ENCODE measurements at places on chromosomes 5 and 9.

DNA sequence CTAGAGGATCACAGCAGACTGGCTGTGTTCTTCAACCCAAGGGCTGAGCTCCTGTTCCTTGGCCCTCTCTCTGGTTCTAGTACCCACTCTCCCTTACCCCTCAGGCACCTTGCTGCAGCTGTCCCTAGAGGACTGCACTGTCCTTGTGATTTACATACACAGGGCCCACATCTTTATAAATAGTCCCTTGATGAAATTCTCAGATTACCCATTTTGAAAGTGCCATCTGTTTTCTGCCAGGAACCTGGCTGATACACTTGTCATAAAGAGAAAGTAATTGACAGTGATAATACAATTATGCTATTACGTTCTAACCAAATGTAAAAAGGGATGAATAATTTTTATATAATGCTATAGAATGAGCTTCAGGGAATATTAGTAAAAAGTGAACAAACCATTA is 16.5 kb upstream of the SPARC start:
- DNase-seq: no peak

- no peak for DNase-seq
Observed at GRCh38 chr9:81391457-81391825, 297.9 kb downstream of the TLE1 start.

- no peak for DNase-seq
Observed at GRCh38 chr9:134494905-134495304, 146.7 kb upstream of the COL5A1 start.

- no peak for DNase-seq
Observed at GRCh38 chr9:89457376-89457855, 40.5 kb downstream of the SEMA4D start.

DNA sequence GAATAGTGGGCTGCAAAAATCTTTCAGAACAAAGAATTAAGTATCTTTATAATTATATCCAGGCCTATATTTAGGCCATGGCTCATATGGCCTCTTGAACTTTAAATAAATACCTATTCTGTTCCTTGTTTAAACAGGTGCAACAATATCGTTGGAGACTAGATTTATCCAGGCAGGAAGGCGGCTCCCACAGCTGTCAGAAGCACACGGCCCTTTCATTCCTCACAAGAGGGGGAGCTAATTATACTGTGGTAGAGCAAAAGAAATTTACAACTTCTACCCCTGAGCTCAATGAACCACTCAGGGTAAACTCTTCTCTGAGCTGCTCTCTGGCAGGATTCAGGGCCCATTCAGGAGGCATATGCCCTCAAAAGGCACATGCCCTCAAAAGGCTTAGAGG is 31.3 kb downstream of the TMEM174 start:
- no peak for DNase-seq

DNA sequence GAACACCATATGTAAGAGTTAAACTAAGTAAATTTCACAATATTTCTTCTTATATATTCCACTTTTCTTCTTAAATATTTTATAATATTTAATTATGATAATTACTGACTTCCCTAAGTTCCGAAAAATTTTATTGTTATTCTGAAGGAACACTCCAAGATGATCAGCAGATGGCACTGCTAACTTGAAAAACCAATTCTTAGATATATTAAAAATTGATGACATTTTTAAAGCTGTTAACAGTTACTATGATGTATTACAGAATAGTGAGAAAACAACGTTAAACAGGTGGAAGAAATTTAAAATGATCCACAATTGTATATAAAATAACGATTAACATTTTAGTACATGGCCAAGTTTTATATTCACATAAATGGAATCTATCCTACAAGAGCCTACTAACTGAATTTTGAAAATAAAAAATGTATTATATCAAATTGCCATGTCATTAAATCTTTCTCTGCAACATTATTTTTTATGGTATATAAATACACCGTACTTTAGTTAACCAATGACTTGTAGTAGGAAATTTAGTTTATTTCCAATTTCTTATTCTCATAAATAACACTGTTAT is 30.1 kb upstream of the MUSK start:
- DNase-seq: no peak

DNA sequence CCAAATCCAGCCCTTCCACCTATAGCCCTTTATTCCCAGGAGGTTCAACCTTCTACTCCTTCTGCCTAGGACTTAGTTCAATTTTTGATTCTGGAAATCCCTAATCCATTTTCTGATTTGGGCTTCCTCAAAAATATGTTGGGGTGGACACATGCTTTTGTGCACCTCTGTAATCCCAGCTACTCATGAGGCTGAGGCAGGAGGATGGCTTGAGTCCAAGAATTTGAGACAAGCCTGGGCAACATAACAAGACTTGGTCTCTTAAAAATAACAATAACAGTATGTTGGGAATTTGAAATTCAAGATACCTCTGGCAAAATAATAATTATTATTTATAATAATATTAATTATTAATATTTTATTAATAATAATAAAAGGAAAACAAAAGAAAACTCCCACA is 188.7 kb upstream of the TLE4 start:
- DNase-seq: no peak

GRCh38 chr5:160774666-160775315 is 77.2 kb downstream of the ATP10B start:
- no peak for DNase-seq

GRCh38 chr9:97857606-97858392 is 4.8 kb downstream of the FOXE1 start:
- DNase-seq: no peak

DNA sequence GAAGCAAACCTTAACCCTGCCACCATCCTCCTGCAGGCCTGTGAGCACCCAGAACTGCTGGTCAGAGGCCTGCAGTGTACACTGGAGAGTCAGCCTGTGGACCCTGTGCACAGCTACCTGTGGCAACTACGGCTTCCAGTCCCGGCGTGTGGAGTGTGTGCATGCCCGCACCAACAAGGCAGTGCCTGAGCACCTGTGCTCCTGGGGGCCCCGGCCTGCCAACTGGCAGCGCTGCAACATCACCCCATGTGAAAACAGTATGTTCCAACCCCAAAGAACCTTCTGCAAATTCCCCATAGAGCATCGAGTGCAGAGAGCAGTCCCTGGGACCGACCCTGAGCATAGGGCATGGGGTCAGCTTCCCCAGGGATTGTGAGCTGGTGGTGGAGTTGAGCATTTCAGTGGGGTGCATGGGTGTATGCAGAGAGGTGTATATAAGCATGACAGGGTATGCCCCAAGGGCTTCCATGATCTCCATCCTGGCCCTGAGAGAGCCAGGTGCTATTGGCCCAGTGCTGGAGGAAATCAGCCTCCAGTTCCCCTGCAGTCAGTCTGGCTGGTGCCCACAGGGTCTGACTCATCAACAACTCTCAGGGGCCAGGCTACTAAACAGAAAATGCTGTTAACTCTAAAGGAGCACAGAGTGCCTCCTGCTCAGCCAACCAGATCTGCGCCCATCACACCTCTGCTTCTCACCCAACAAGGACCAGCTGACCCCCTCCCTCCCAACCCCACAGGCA is 126.2 kb downstream of the SAXO1 start:
- DNase-seq: no peak

- no peak for DNase-seq
Observed at GRCh38 chr5:131563434-131564228, 71.4 kb downstream of the RAPGEF6 start.

DNA sequence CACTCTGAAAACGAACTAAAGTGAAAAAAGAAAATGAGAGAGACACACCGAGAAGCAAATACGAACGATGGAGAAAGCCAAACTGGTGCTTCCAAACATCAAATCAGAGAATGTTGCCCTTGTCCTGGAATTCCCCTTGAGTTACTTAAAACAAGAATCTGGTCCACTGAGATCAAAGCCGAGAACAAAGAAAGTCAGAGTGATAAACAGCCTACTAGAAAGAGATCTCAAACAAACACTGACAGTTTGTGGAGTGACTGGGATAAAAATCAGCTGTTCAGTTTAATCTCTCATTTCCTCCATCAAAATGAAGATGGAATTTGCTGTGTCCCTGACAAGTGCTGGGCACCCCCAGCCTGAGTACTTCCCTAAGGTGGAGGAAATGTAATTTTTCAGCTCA is 582.6 kb downstream of the NR2F1-AS1 start:
- no peak for DNase-seq

- no peak for DNase-seq
Observed at GRCh38 chr5:96256795-96257470, 176.1 kb downstream of the PCSK1 start.

DNA sequence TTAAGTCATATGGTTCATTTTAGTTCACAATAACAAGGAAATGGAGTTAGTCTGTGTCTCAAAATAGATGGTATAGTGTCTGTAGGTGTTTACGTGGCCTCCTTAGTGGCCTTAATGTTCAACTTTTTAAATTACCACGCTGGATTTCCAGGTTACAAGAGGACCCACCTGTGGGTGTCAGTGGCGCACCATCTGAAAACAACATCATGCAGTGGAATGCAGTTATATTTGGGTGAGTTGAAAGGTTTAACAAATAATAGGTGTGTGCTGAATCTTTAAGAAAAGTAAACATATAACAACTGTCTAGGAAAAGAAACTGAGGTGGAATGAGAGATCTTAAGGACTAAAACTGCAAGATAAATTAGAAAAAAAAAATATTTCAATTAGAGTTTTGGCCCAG is 2.9 kb downstream of the UBE2B start:
- no peak for DNase-seq

GRCh38 chr5:123559434-123559775 is 47.4 kb downstream of the CSNK1G3 start:
- DNase-seq: no peak

- DNase-seq: no peak
Observed at GRCh38 chr5:108367679-108368334, 14.1 kb downstream of the FBXL17 start.

DNA sequence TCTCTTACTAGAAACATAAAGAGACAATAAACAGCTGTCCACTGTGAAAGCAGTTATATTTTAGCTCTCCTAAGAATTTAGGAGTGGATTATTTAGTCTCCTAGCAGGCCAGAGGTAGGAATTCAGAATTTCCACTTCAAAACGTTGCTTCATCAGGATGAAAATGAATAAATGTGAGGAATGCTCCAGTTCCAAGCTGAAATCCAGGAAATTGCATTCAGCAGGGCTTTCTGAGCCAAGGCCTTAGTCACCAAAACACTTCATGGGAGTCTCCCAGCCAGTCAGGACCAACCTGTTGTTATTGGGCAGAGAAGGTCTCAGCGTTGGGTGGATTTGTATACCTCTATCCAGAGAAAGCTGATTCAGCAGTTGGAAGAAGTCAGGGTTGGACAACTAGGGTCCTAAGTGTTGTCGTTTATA is 1040.3 kb downstream of the TLE1 start:
- peak; percentile 24 for DNase-seq

GRCh38 chr5:133341915-133342710 is 270.2 kb downstream of the FSTL4 start:
- DNase-seq: no peak

- DNase-seq: no peak
Observed at GRCh38 chr9:104879555-104880309, 48.2 kb downstream of the ABCA1 start.

Data from mucosa of gallbladder (tissue), 1 donor.